ENCODE measurements at places on chromosomes 3 and 15.

DNA sequence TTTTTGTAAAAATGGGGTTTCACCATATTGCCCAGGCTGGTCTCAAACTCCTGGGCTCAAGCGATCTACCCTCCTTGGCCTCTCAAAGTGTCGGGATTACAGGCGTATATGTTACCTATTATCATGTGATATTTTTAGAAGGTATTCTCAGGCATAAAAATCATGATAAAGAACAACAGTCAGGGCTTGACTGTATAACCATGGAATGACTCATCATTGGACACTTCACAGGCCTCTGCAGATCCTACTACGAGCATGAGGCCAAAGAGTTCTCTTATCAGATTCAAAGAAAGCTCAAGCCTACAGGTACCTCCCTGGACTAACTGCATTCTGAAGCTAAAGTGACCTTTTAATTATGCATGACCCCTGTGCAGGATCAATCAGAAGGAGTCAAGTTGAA lies 91.7 kb upstream of the PRICKLE2 start:
- H3K27ac ChIP-seq, result no peak overlapping the region
- no peaks in the 10 kb centered on the region for H3K36me3 ChIP-seq
- H3K4me3 ChIP-seq, result no peak overlapping the region

GRCh38 chr3:40718681-40719080 lies 193.9 kb downstream of the ZNF621 start:
- H3K27me3 ChIP-seq, result no peaks in the 10 kb centered on the region
- H3K4me3 ChIP-seq, result no peak overlapping the region
- H3K4me1 ChIP-seq, result peaks cover under 1% of the 10 kb centered on the region
- no peaks in the 10 kb centered on the region for H3K36me3 ChIP-seq
- no peak for DNase-seq

DNA sequence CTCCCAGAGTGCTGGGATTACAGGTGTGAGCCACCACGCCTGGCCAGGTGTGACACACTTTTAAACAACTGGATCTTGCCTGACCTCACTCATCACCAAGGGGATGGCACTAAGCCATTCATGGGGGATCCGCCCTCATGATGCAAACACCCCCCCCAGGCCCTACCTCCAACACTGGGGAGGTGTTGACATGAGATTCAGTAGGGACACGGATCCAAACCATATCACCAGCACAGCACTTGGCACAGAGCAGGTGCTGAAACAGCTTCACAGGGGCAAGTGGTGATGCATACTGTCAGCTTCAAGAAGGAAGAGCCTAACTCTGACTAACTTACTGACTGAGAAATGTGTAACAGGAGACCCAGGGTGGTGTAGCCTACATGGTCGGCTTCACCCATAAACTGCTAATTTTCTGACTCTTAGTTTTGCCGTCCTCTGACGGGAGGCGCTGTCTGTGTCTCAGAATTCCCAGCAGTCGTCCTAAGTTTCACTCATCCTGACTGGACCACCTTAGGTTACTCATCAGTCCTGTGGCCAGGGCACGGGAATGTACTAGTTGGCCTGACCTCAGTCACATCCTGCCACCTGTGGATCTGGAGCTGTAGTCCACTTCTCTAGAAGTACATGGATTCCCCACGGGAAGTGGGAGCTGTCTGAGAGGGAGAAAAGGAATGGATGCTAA lies 81.9 kb upstream of the PLXNA1 start:
- H3K4me1 ChIP-seq, result no peaks in the 10 kb centered on the region
- H3K27ac ChIP-seq, result no peak overlapping the region
- no peak for DNase-seq
- H3K4me3 ChIP-seq, result no peak overlapping the region

GRCh38 chr15:44186705-44187104 lies 8.4 kb downstream of the FRMD5 start:
- H3K27me3 ChIP-seq, result peaks cover 12% of the 10 kb centered on the region
- H3K36me3 ChIP-seq, result no peaks in the 10 kb centered on the region
- H3K27ac ChIP-seq, result no peak overlapping the region
- no peak overlapping the region for H3K4me3 ChIP-seq
- no peak for DNase-seq
- no peaks in the 10 kb centered on the region for H3K4me1 ChIP-seq

DNA sequence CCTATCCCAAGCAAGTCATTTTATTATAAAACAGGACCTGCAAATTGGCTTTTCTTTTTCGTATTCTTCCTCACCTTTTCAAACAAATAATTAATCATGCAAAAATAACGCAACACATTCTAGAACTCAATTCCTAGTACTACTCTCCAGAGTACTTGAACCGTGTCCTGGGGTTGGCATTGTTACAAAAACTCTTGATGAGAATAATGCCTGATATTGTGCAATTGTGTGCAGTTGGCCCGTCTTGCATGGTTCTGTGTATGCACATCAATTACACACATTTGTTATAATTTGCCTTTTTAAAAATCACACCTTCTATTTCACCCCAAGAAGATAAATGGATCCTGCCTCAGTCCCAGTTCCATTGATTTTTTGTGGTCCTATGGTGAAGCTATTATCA lies 205.4 kb downstream of the EPHB1 start:
- no peaks in the 10 kb centered on the region for H3K36me3 ChIP-seq
- DNase-seq, result no peak
- no peak overlapping the region for H3K4me3 ChIP-seq
- no peaks in the 10 kb centered on the region for H3K27me3 ChIP-seq

DNA sequence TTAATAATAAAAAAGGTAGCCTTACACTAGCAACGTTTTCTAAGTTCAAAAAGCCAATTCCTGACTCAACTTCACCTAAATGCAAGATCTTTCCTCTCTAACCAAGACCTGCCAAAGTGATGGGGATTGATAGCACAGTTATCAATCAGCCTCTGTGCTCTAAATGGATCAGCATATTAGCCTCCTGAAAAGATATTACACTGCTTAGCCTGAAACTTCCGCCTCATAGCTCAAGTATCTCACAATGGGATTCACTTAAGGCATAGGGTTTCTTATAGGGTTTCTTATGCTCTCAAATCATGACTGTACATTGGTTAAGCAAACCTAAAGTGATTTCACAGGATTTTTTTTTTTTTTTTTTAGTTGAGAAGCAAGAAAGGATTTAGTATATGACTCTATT lies 436 bp upstream of the SLC9A9 start:
- peak overlapping the region; percentile 27 for H3K4me3 ChIP-seq
- no peaks in the 10 kb centered on the region for H3K36me3 ChIP-seq
- no peak overlapping the region for H3K27ac ChIP-seq
- no peaks in the 10 kb centered on the region for H3K4me1 ChIP-seq
- H3K27me3 ChIP-seq, result no peaks in the 10 kb centered on the region
- DNase-seq, result no peak

- H3K4me1 ChIP-seq, result no peaks in the 10 kb centered on the region
- no peaks in the 10 kb centered on the region for H3K27me3 ChIP-seq
- peak; percentile 48 for DNase-seq
- H3K36me3 ChIP-seq, result peaks cover 44% of the 10 kb centered on the region
- no peak overlapping the region for H3K27ac ChIP-seq
Observed at GRCh38 chr3:53224026-53224425, 31.8 kb downstream of the TKT start.
